HCT116 (cell line): ENCODE measurements at places on chromosomes 3 and 15.

- DNase-seq: no peak
Observed at GRCh38 chr3:170989100-170989648, 37.3 kb downstream of the SLC2A2 start.

DNA sequence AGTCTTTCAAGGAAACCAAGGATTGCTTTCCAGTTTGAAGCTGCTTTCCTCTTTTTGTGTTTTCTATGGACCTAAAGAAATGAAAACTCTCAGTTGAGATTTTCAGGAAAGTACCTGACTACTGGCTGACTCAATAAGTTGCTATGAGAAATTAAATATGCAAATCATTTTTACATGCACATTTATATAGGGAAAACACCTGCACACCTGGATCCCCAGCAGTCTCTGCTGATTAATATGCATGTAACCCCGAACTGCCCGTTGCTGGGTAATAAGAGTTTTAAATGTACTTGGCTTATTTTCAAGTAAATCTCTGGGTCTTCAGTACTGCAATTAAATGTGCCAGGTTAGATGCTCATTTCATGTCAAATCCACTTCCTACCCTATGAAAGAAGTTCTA, 77.2 kb downstream of the KBTBD8 start:
- no peak for DNase-seq

- DNase-seq: peak; percentile 86
Observed at GRCh38 chr3:142595951-142596725, at the start of gene PLS1. Gene PLS1 (plus strand): TSS chr3:142596393. CDS start chr3:142664238, 67,845 bp downstream.

- DNase-seq: no peak
Observed at GRCh38 chr3:64061628-64062027, 38.3 kb upstream of the PSMD6 start.

- DNase-seq: no peak
Observed at GRCh38 chr15:23687143-23687470, at the start of gene NDN. Gene NDN (minus strand): TSS chr15:23687305. CDS start chr15:23687217, 88 bp downstream.

DNA sequence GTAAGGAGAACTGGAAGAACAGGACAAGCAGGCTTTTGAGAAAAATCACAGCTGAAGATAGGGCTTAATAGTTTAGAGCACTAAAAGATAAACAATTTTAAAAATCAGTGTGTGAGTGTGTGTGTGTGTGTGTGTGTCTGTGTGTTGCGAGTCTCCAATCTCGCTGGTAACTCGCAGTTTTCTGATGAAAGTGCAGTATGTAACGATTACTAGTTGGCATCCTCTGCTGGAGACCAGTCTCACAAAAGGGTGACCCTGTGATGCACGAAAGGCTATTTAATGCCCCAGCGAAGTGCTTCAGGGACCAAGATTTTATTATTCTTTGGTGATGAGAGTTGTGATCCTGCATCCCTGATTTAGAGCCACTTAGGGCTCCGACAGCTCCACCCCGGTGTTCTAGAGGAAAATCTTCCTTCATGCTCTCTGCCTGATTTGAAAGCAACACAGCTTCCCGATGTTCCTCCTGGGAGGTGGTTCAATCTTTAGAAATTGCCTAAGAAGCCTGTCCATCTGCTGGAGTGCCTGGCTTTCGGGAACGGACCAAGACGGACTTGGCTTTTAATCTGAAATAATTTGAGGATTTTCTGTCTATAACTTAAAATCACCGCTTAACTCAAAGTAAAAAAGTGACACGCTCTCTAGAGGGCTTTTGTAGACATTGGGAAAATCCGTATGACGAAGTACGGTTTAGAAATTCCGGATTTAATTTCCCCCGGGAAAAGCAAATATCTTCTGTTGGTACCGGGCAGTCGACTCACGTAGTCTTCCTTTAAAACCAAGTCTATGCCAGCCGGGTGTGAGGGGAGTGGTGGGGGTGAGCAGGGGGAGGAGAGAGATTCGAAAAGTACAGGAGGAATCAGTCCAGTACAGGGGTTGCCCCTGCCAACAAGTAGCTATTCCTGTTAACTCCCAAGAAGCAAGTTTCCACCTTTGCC, 1.1 kb upstream of the ALCAM start:
- DNase-seq: no peak

DNA sequence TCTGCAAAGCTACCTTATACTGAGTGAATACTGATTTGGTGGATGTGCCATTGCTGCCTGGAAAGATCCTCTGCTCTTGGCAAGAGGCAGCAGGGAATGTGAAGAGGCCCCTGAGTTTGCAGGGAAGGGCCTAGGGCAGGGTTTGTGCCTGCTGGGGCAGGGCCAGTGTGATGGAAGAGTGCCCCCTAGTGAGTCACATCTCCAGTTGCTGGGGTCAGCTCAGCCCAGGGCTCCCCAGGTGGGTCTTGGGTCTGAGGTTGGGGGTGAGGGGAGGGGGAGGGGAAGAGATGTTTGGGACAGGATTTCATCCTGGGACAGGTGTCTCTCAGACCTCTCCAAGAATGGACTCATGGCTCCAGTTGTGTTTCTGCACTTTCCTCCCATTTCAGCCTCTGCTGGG, 4.1 kb upstream of the AMOTL2 start:
- peak; percentile 47 for DNase-seq

DNA sequence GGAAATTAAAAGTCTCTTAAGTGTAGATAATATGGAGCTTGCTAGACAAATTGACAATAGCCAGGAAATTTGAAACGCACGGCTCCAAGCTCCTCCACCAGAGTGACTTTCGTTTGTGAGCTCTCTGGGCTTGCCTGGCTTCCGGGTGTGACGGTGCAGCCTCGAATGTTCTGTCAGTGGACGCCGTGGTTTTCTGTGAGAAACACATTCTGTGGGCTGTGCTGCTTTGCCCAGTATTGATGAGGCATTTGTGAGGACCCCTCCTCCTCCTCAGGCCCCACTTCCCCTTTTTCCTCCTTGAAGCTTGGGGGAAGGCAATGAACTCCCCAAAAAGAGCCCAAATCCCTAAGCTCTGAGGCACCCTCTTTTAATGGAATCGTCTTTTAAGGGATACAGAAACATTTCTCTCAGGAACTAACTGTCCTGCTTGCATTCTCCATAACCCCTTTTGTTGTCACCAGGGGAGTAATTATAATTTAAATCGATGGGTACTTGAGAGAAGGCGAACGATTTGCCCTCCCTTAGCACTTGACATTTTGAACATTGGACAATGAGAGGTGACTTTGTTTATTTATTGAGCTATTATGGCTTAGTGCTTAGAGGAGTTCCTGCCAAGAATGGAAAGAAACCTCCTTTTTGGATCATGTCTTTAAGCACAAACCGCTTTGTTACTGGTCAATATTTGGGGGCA, 40.8 kb downstream of the POLR2M start:
- DNase-seq: no peak

DNA sequence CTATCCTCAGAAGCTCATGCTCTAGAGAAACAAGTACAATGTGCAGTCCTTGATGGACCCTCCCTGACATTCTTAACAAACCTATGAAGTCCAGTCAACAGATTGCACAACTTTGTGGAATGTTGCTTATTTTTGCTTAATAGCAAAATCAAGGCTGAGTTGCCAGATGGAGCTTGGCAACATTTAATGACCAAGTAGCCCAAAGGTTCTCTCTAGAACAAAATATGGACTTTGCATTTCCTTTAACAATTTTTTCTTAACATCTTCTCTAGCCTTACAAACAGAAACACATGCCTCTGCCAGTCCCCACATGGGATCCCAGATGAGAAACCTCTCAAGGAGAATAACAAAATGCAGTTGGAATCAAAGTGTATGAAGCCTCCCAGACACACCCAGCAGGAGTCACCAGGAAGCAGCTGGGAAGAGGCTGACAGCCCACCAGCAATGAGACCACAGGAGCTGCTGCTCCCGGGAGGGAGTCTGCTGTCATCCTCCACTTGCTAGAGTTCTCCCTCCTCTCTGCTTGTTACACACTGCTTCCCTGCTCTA, 422.5 kb upstream of the CDIN1 start:
- no peak for DNase-seq

DNA sequence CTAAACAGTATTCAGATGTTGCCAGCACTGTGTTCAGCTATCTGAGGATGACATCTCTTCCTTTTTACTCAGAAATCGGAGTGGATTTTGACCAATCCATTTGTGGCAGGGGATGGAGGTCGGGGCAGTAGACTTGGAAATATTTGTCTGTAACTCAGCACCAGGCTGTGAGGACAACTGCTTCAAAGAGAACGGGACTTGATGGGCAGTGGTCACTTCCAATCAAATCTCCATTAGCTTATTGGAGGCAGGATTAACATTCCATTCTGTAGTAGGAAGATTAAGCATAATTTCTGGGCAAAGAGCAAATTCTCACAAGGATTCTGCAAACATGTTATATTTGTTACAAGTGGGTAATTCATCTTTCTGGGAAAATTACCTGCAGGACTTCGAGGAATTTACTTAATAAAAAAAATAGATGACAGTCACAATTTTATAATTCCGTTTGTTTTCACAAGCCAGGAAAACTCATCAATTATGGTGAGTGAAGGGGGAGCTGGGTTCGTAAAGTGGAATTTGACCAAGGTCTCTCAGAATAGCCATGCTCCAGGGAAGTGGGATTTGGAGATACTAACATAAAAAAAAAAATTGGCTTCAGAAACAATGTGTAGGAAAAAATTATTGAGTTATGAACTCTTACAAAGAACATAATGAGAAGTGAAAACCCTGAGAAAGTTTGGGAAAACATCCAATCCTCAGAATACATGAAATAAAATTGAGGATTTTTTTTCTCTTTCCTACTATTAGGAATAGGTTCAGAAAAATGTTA, 18.1 kb downstream of the CRABP1 start:
- DNase-seq: no peak

DNA sequence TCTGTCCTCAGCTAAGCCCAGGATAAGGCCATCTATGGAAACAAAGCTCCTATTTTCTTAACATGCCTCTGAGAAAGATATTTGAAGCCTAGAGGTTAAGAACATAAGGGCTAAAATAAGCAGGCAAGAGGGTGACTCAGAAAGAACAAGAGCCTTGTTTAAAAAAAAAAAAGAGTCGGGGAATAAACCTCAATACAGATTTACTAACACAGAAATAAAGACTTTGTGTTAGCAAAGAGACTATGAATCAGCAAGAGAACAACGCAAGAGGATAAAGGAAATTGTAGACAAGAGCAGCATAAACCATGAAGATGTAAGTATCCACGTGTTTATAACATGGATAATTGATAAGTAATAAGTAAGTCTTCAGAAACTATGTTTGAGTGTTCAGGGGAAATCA, 36.0 kb downstream of the RAB27A start:
- no peak for DNase-seq

GRCh38 chr3:126911162-126912026, 71.5 kb upstream of the PLXNA1 start:
- DNase-seq: peak; percentile 76

GRCh38 chr3:167908221-167908620, 172.7 kb downstream of the SERPINI1 start:
- DNase-seq: no peak

DNA sequence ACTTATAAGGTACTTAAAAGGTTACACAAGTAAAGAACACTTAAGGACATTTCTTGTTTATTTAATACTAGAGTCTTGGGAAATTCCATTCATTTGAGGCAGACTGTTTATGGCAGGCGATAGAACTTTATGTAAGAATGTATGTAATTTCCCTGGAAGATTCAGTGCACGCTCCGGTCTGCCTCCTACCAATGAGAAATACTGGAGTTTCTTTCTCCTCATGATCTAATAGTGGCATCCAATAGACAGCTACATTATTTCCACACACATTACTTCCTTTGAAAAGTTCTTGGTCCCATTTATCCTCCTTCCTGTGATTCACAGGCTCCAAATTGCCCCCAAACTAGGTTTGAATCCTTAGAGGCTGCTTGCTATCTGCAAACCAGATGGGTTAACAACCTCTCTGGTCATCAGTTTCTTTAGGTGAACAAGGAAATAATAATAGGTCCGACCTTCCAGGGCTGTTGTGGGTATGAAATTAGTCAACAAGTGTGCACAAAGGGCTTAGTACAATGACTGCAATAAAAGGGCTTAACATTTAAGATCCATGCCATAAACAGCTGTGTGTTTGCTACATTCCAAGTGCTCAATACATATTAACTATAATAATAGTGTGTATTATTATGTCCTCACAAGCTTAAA, 30.7 kb downstream of the EIF4E3 start:
- DNase-seq: no peak

DNA sequence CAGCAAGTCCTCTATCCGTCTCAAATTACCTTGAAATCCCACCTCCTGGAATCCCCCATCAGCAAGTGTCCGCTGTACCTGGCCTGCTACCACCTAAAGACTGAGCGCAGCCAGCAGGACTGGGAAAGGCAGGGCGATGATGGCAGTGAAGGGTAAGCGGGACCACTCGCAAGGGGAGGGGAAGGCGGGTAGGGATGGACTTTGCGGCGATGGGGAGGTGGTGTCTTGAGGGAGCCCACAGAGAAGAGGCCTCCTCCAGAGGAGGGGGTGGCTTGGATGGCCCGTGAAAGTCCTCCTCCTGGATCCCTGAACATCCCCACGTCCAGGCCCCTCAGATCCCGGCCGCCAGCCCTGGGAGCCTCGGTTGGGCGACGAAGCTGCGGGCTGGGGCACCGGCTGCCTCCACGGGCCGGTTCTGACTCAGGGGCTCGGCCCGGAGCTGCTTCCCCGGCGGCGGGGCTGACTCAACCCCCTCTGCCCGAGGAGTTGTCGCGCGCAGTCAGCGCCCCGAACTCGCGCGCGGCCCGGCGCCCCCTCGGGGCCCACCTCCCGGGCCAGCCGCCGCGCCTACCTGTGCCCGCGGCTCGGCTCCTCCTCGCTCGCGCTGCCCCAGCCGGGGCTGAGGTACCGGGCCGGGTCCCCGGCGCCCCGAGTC, 512 bp downstream of the LARP6 start:
- no peak for DNase-seq

DNA sequence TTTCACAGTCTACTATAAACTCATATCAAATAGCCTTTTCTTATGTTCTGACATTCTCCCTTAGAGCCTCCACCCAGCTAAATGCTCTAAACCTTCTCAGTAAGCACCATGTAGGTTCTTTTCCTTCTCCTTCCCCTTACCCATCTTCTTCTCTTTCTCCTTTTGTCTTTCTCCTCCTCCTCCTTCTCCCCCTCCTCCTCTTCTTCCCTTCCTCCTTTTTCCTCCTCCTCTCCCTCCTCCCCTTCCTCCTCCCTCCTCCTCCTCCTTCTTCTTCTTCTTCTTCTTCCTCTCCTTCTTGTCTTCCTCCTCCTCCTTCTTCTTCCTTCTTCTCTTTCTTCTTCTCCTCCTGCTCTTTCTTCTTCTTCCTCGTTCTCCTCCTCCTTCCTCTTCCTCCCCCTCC, 85.2 kb upstream of the KCNAB1 start:
- DNase-seq: no peak

GRCh38 chr15:77858792-77859490, 218.6 kb downstream of the TBC1D2B start:
- DNase-seq: no peak

- peak; percentile 53 for DNase-seq
Observed at GRCh38 chr15:38707802-38708671, 143.4 kb upstream of the RASGRP1 start.

GRCh38 chr15:96234109-96234892, 96.2 kb upstream of the NR2F2 start:
- DNase-seq: no peak

DNA sequence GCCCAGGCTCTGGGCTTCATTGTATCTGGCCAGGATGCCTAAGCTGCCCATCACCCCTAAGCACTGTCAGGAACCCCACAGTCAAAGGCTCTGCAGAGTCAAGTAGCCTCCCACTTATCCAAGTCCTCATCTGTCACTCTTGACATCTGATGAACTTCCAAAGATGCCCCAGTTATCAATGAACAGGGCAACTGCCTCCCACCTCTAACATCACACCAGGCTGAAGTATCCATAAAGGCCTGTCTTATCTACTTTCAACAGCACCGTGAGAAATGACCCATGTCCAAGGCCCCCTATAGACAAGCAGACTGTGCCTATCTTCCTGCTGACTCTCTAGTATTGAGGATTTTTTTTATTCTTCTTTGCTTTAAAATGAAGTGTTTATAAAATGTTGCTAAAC, 56.4 kb downstream of the TRIM69 start:
- no peak for DNase-seq
